AG08395 (cell line): ENCODE measurements at places on chromosomes 12 and 14.

DNA sequence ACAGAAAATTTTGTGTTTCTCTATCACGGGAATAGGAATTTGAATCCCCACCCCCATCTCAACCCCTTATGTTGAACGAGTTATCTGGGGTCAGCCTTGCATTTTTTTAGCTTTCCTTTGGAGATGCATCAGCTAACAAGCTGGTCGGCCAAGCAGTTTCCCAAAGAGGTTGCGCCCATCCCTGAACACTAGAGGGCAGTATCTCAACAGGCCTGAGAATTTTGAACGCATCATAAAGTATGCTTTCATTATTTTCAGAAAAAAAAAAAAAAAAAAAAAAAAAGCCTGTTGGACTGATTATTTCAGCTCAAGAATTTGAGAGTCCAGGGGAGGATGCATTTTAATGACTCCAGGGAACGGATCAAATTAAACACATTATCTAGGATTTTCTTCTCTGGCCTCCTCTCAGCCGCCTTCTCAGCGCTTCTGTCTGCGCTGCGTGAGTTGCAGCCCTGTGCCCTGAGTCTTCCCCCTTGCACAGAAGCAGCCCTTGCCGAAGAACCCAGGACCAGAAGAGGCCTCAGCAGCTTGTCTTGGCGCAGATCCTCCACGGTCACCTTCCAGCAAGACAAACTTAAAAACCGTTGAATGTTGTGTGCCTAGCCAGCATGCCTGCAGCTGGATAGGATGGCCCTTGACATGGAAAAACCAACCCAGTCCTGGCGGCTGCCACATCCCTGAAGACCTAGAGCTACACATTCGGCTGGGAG, 76.6 kb upstream of the GZMB start:
- peak; percentile 60 for DNase-seq

GRCh38 chr14:30551460-30551859, 7.5 kb upstream of the G2E3 start:
- DNase-seq: no peak

DNA sequence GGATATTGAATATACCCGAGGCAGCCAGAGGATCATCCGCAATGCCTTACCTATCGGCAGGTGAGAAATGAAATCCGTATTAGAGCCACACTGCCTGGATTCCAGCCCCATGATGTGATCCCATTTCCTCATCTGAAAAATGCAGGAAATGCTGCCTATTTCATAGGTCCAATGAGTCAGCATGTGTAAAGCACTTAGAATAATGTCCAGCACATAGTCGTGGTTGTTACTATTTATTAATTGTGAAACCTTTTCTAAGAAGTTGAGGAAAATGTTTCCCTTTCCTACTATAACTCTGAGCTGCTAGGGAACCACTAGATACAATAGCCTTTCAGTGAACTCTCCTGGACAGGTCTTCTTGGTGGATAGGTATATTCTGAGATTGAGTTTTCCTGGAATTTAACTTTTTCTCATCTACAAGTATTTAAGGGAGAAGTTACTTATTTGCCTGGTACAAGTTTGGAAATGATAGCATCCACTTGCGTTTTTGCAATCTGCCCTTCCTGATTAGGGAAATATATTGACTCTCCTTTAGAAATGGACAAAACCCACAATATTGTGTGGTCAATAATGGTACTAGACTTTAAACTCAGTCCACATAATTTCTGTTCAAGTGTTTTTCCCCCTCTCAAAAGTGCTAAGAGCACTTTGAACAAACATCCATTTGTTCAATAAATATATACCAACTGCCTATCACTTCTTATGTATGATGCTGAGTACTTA, 12.2 kb downstream of the POLR3B start:
- DNase-seq: peak; percentile 76

- DNase-seq: no peak
Observed at GRCh38 chr12:89461190-89461589, 63.4 kb downstream of the GALNT4 start.

DNA sequence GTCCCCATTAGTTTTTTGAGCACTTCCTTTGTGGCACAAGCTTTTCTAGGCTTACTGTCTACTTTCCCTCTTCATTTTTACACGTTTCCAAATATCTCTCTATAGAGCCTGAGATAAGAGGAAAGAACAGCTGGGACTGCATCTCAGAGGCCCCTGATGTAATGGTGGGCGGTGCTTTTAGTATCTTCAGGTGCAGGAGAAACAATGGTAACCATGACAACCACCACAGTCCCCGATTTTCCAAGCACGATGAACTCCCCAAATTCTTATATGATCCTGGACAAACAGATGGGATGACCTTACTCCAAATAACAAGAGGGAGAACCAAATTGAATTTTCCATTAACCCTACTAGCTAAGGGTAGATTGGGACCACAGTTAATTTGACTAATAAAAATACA, 103.3 kb downstream of the AEBP2 start:
- no peak for DNase-seq

GRCh38 chr12:117187421-117187820, 2.8 kb downstream of the FBXO21 start:
- no peak for DNase-seq

- no peak for DNase-seq
Observed at GRCh38 chr12:68850390-68850789, 42.4 kb downstream of the MDM2 start.

DNA sequence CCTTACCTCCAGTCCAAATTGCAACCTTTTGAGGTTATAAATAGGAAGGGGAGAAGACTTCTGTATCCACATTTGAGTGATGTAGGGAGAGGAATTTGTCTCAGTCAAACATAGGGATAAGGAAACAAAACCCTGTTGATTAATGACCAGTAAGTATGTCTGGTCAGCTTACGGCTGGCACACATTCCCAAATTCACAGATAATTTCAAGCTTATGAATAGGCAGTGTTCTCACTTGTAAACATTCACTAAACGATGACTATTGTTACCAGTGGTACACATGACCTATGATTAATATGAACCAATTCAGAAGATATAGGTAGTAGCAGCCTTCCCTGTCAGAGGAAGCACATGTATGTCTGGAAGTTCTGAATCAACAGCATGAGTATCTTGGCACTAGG, 33.0 kb upstream of the SLC5A8 start:
- no peak for DNase-seq

GRCh38 chr12:87107270-87107669, 851.1 kb upstream of the MGAT4C start:
- no peak for DNase-seq

- DNase-seq: no peak
Observed at GRCh38 chr14:51576117-51576430, 75.6 kb upstream of the FRMD6 start.

- no peak for DNase-seq
Observed at GRCh38 chr12:105348561-105348960, 18.1 kb downstream of the C12orf75 start.

GRCh38 chr14:99758121-99758821, 34.9 kb upstream of the EML1 start:
- DNase-seq: peak; percentile 91

- no peak for DNase-seq
Observed at GRCh38 chr14:100230361-100230760, 8.6 kb upstream of the YY1 start.

- no peak for DNase-seq
Observed at GRCh38 chr14:104596451-104596918, 8.1 kb downstream of the TMEM179 start.

DNA sequence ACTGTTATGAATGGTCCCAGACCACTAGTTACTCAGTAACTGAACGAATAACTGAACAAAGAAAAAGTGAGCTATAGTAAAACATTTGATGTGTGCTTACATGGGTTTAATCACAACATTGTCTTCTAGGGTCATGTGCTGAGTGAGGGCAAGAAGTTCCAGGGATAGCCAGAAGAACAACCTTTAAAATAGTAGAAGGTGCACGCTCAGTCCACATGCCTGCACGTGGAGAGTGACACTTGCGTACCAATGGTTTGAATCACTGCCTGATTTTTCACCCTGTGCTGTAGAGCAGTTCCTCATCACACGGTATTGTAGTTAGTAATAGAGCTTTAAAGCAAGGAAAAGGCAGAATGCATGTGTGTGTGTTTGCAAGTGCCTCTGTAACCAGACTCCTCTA, 224.2 kb downstream of the EGLN3 start:
- DNase-seq: no peak

- no peak for DNase-seq
Observed at GRCh38 chr12:56431850-56432249, 17.4 kb downstream of the TIMELESS start.

GRCh38 chr14:104778694-104779331, 16.7 kb downstream of the AKT1 start:
- DNase-seq: no peak
